ENCODE measurements at places on chromosomes 7 and 10.

DNA sequence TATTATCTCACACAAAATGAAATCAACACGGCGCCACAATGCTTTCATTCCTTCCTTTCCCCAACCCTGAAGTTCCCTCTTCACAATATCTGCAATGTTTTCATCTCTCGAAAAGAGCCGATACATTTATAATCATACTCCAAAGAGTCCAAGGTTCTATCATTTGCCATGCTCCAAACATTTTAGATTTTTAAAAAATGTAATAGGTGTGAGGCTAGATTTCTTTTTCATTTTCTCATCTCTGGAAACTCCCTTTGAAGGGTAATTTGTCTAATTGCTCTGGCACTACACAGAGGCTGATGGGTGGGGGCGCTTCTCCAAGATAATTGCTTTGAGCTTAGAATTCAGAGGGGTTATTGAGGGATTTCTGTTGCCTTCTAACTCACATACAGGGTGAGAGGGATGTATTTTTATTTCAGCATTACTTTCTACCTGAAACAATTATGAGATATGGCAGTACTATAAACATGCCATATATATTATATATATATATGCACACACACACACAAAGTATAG lies 4.9 kb downstream of the DLX5 start:
- no peak for DNase-seq

DNA sequence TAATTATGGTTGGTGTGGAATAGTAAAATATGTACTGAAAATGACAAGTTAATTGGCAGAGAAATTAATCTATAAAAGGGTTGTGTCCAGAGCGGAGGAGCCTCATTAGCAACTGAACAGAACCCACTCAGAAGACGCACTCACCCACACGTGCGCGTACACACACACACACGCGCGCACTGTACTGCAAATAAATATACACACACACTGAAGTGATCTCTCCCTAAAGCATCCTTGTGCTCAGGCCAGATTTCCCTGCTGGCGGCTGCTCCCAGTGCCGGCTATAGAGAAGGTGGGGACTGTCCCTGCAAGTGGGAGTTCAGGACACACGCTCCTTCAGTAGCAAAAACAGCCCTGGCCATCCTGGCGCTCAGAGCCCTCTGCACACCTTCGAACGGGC lies 85.2 kb downstream of the CHST15 start:
- no peak for DNase-seq

DNA sequence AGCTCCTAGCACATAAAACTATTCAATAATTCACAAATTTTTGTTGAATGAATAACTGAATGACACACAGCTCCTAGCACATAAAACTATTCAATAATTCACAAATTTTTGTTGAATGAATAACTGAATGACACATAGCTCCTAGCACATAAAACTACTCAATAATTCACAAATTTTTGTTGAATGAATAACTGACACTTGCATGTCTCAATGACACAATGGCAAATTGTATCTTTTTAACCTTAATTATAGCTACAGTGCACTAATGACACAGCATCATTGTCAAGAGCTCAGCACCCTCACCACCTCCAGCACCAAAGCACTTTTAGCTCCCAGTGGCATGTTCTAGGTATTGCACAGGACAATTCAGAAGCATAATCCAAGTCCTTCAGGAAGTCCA lies 131.6 kb downstream of the PDE1C start:
- peak; percentile 15 for DNase-seq

DNA sequence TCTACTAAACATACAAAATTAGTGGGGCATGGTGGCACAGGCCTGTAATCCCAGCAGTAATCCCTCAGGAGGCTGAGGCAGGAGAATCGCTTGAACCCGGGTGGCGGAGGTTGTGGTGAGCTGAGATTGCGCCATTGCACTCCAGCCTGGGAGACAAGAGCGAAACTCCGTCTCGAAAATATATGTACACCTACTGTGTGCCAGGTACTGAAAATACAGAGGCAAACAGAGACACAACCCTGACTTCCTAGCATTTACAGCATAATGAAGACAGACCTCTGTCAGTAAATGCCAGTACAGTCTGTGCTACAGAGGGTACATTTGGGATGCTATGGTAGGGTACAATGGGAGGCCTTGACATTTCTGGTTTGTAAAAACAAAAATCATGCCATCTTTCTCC lies 66.6 kb downstream of the ABCC2 start:
- no peak for DNase-seq

DNA sequence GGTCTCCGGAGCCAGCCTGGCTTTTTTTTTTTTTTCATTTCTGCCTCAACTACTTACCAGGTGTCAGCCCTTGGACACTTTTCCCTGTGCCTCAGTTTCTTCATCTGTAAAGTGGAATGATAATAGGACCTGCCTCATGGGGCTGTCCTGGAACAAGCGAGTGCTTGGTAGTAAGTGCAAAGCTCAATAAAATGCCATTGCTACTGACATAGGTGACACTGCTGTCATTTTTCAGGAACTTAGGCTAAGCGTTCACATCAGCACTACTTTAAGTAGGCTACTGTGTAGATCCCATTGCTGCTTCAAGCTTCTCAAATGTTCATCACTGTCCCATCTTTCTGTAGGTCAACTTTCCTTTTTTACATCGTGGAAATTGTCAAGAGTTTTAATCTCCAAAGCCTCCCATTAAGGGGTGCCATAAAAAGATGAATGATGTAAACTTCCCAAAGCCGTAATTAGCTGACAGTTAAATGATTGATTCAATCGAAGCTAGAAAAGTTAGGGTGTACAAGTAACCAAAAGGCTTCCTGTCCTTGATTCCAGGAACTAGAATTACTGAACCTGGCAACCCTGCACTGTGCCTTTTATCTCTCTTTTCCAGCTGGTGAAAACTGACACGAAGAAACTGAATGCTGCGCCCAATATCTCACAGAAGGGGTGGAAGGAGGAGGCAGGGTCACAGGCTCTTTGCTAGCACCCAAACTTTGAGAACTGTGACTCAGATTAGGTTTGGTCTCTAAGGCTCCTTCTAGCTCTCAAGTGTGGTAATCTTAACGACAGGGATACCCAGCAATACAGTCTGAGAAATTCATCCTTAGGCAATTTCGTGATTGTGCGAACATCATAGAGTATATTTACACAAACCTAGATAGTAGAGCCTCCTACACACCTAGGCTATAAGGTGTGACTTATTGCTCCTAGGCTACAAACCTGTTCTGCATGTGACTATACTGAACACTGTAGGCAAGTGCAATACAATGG lies 861 bp upstream of the USP6NL start:
- DNase-seq: peak; percentile 61

DNA sequence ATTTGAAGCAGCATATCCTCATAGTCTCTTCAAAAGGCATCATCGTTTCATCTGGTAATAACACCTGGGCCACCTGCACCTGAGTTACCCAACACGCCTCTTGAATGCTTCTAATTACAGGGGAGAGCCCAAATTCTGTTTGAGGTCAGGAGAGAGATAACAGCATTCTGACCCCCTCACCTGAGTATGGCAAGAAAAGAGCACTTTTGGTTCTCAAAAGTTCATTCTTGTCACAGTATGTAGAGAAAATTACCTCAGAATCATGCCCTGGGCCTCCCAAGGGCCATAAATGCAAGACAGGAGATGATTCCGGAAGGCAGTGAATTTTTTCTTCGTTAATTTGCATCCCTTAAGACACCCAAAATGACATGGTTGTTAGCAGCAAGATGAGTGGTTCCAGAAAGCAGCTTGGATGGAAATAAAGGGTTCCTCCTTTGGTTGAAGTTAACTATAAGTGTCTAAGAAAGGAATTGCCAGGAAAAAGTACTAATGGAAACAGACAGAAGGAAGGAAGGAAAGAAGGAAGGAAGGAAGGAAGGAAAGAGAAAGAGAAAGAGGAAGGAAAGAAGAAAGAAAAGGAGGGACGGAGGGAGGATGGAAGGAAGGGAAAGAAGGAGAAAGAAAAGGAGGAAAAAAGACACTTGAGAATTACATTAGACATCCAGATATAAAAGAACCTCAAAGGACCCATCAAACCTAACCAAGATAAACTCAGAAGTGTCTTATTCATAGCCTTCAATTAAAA lies 228.4 kb upstream of the RHOBTB1 start:
- DNase-seq: no peak
